Activated CD4-positive, alpha-beta T cell treated with anti-CD3 and anti-CD28 coated beads, Interleukin-2, amount 10 ng/mL, durations not matched to agents 7 days and 5 days (primary cell): ENCODE measurements at places on chromosomes 16 and 17. TPM values are rescaled to one million over a fixed set of nuclear protein-coding genes. Genes with fewer than 3 reads are reported as not detected.

GRCh38 chr17:9676820-9677310 lies 31.5 kb downstream of the USP43 start:
- no peak overlapping the region for H3K27ac ChIP-seq
- H3K4me3 ChIP-seq: no peak overlapping the region
- no peaks in the 10 kb centered on the region for H3K36me3 ChIP-seq
- H3K27me3 ChIP-seq: peaks cover 3% of the 10 kb centered on the region

GRCh38 chr16:50517450-50518252 lies 30.5 kb upstream of the NKD1 start:
- H3K27ac ChIP-seq: no peak overlapping the region
- no peaks in the 10 kb centered on the region for H3K4me1 ChIP-seq
- DNase-seq: no peak
- H3K27me3 ChIP-seq: peaks cover 8% of the 10 kb centered on the region

DNA sequence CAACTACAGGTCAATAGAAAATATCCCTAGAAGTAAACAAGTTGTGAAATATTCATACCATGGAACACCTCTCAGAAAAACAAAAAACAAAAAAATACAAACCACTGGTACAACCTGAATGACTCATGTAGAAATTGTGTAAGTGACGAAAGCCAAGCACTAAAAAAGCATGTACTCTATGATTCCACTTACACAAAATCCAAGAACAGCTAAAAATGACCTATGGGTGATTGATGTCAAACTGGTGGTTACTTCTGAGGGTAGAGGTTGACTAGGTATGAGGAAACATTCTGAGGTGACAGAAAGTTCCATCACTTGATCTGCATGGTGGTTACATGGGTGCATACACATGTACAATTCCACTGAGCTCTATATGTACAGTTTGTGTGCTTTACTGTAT lies 31.1 kb downstream of the DHRS7C start:
- no peaks in the 10 kb centered on the region for H3K4me1 ChIP-seq
- H3K36me3 ChIP-seq: no peaks in the 10 kb centered on the region
- H3K27me3 ChIP-seq: no peaks in the 10 kb centered on the region
- no peak overlapping the region for H3K27ac ChIP-seq
- no peak for DNase-seq

The PABPN1L gene
- total RNA-seq: not detected

The PPP1R27 gene
- total RNA-seq: not detected

The SYT17 gene
- not detected for total RNA-seq
